GM04504 (cell line): ENCODE measurements at places on chromosomes 16 and 17.

DNA sequence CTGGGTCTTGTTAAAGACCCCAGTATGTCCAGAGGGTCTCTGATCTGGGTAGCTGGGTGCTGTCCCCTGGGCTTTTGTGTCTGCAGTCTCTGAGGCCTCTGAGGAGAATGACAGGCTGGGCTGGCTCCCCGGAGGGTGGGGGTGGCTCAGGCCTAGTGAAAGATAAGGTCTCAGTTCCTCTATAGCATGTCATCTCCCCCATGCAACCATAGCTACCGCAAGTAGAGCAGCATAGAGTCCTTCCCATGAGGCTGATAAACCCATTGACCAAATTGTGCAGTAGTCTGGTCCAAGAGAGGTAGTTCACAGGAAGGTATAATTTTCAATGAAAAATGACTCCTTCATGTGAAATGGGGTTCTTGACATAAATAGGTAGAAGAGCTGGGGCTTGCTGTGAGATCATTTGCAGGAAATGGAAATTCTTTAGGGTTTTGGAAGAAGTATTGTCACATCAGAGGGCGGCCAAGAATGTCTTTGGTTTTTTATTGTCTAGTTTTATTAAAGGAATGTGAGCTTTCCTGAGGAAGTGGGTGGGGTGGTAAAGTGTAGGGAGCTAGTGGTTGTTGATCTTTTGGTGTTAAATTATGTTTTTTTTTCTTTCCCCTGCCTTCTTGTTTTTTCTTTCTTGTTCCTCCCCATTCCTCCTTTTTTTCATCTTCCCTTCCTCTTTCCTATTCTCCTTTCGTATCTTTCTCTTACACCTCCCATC lies 21.0 kb downstream of the SLC7A6OS start:
- no peak for DNase-seq

- no peak for DNase-seq
Measured at GRCh38 chr17:45394091-45394490, 38.6 kb downstream of the ARHGAP27 start.

DNA sequence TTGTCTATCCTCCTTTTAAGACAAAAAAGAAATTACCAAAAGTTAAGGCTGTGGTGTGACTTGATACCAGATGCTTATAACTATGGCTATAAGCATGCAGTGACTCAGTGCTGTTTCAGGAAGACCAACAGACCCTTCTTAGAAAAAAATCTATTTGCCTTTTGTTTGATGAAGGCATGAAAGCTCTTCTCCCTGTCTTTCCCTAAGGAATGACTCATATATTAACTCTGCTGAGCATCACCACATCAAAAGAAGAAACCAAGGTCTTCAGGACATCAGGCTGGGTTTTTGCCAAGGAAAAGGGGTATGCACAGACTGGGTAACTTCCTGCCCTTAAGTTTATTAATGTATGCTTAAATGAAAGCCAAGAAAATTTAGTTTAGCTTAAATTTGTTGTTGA lies 47.1 kb downstream of the VMP1 start:
- DNase-seq = peak; percentile 76

DNA sequence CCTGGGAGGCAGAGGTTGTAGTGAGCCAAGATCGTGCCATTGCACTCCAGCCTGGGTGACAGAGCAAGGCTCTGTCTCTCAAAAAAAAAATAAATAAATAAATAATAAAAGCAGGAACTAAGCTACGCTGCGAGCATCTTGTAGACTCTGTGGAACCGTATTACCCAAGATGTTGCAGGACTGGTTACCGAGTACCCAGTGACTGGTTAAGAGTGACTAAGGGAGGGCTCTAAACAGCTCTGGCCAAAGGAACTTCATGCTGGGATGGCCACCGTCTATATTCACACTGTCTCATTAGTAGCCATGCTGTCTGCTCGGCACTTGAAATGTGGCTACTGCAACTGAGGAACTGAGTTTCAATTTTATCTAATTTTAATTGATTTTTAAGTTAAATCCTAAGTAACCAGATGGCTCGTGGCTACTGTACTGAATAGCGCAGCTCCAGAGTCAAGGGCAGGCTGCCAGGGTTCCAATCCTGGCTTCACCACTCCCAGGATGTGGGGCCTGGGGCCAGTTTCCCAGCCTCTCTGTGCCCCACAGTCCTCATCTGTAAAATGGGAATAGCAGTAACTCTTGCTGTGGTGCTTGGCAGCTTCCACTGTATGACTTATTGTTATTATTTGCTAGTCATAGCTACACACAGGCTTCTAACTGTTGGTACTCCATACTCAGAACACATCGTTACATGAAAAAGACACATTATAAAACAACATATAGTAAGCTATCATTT lies 3.0 kb downstream of the NTAN1 start:
- DNase-seq = no peak

- no peak for DNase-seq
Measured at GRCh38 chr17:57577751-57578607, 167.1 kb downstream of the CCDC182 start.

DNA sequence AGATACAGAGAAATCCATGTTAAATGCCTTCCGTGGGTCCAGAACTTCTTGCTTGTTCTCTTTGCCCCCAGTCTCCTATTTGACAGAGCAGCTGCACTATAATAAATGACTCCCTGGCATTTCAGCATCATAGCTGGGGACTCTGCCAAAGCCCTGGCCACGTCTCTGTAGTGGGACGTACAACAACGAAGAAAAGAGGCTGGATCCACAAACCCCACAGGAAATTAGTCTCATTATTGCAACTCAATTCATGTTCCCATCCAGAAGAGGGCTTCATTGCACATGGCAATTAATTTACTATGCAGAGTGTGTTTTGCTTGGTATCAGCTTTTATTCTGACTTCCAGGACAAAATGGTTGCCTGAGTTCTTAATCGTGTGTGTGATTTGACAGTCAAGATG lies 121.3 kb downstream of the CDH13 start:
- DNase-seq = peak; percentile 51

GRCh38 chr16:50526249-50526648 lies 21.9 kb upstream of the NKD1 start:
- DNase-seq = no peak

DNA sequence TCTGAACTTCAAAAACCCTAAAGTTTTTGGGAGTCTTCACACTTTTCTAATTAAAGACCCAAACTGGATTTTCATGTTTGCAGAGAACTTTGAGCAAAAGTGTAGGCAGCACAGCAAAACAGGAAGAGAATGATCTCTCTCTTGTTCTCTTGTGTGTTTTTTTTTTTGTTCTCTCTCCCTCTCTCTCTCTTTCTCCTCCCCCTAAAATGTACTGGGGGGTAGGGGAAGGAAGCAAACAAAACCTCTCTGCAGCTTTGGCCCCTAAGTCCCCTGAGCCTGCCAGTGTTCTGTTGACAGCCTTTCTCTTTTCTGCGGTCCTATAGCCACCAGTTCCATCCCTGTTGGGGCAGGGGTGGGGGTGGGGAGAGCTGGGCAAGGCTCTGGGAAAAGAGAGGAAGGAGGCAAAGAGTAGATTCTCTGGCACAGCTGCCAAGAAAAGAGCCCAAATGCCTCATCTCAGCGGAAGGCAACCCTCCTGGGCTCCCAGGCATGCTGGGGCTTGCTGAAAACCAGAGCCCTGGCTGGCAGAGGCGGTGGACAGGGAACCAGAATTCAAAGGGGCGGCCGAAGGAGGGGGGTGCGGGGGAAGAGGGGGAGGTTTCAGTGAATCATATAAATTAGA lies 295.3 kb downstream of the SOX9 start:
- DNase-seq = no peak

DNA sequence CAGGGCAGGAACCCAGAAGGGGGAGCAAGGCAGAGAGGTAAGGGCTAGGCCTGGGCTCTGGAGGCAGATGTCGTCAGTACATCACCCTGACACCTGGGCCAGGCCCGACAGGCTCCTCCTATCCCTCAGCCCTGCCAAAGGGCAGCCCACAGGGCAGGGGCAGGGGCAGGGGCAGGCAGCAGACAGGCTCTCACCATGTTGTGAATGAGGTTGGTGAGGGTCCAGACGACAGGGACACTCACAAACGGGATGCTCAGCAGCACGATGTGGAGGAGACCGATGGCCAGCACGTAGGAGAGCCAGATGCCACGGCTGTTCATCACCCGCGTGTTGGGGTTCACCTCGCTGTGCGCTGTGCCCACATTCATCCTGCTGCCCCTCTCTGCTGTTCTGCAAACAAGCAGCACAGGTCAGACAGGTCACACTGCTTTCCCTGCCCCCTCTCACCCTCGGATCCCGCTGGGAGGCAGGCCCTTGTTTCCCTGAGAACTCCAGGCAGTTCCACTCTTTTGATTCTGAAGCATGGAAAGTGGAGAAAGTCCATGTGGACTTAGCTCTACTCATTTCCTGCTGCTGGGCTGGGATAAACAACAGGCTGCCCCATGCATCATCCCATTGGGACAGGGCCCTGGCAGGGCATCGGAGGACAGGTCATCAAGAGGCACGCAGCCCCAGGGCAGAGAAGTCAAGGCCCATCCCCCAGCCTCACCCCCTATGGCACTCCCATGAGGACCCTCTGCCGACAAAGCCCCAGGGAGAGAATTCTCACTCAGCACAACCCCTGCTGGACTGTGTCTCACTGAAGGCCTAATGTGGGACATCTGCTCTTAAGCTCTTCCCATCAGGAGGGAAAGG lies 3.3 kb downstream of the ORMDL3 start:
- no peak for DNase-seq
